ENCODE measurements at places on chromosomes 12 and 14.
A peak's percentile ranks its signal among the peaks of the same experiment; 100 is the strongest.

DNA sequence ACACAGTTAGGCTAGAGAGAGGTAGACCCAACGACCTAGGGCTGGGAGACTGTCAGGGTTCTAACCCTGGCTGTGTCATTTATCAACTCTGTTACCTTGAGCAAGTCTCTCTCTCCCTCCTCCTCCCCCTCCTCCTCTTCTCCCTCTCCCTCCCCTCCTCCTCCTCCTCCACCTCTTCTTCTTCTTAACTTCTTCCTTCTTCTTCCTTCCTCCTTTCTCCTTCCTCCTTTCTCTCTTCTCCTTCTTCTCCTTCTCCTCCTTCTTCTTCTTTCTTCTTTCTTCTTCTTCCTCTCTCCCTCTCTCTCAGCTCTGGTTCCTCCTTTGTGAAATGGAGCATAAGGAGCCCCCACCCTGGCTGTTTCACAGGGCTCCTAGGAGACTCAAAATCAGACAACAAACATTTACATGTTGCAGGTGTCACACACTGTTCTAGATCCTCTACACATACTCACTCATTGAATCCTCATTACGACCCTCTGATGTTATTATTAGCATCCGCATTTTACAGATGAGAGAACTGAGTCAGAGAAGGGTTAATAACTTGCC is 2.2 kb upstream of the KCNH3 start:
- DNase-seq: no peak

- DNase-seq: no peak
Observed at GRCh38 chr14:27205036-27205435, 607.2 kb upstream of the NOVA1 start.

DNA sequence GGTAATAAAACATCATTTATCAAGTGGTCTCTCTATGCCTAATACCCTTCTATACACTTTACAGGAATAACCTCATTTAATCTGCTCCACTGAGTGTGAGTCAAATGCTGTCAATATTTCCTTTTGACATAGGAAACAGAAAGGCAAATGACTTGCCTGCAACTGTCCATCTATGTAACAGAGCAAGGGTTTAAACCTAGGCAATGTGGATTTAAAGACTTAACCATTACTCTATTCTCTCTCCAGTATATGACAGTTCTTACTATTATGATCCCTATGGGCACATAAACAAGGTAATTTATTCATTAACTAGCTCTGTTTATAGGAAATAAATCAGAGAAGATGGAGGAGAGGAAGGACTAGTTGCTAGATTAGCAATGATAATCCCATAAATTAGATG is 70.6 kb downstream of the FSCB start:
- DNase-seq: no peak

GRCh38 chr14:23153851-23154796 is 29.3 kb downstream of the SLC7A8 start:
- DNase-seq: peak; percentile 56

DNA sequence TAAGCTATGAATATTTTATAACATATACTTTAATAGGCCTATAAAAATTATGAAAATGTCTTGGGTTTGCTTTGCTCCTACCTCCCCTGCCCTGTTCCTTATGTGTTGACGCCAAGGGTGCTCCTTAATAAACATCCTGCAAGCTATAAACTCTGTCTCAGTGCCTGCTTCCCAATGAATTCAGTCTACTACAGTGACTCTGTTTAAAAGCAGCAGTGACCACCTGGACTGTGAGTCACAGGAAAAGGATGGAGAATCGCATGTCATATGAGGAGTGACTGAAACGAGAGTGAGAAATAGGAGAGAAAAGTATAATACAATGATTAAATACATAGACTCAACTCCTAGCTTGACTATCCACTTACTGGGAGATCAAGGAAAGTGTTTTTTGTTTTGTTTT is 41.1 kb upstream of the CFAP54 start:
- no peak for DNase-seq

DNA sequence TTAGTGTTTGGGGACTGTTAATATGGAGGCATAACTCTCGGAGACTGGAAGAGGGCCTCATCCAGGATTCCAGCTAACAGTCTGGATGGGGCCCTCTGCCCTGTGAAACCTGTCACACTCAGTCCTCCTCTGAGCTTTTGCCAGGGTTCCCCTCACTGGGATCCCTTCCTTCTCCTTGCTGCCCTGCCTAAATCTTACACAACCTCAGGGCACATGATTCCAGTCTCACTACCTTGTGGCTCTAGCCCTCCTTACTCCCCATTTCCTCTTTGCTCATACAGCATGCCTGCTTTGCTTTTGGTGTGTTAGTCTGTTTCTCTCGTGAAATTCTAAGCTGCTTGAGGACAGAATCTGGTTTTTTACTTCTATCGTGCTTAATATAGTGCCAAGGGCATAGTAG is 942 bp upstream of the GSG1 start:
- no peak for DNase-seq

- DNase-seq: no peak
Observed at GRCh38 chr12:12993367-12993766, 6.7 kb downstream of the HEBP1 start.

DNA sequence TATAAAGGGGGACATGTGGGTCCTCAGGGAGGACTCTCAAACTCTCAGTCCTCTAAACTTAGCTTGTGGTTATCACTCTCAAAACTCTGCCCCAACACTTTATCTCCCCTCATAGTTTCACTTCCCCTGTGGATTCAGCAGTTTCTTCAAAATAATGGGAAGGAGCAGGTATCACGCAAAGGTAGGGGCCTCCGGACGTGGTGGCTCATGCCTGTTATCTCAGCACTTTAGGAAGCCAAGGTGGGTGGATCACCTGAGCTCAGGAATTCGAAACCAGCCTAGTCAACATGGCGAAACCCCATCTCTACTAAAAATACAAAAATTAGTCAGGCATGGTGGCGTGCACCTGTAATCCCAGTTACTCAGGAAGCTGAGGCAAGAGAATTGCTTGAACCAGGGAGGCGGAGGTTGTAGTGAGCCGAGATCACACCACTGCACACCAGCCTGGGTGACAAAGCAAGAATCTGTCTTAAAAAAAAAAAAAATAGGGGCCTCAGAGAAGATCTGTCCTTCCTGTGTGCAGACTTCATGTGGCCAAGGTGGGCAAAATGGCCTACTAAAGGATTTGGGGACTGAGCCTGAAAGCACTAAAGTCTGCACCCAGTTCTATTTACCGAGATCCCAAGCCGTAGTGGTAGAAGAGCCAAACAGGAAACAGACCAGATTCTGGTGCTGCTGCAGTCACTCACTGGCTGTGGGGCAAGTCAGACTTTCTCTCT is 6.4 kb downstream of the ITGB7 start:
- DNase-seq: no peak

DNA sequence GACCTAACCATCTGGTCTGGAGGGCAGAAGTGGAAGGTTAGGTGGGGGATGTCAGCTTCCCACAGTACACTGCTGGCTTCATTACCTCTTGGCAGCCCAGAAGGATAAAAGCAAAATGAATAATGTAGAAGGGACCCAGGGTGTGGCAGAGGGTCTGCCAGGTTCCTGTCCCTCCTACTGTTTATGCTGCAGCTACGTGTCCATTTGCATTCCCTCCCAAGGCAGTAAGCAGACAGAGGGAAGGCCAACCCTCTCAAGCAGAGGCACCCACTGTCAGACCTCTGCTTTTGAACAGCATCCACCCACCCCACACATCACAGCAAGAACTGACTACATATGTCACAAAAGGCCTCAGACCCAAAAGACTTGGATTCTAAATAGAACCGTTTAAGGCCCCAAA is 19.4 kb downstream of the MAX start:
- no peak for DNase-seq

- DNase-seq: peak; percentile 65
Observed at GRCh38 chr14:72948481-72949138, 22.3 kb downstream of the DCAF4 start.

DNA sequence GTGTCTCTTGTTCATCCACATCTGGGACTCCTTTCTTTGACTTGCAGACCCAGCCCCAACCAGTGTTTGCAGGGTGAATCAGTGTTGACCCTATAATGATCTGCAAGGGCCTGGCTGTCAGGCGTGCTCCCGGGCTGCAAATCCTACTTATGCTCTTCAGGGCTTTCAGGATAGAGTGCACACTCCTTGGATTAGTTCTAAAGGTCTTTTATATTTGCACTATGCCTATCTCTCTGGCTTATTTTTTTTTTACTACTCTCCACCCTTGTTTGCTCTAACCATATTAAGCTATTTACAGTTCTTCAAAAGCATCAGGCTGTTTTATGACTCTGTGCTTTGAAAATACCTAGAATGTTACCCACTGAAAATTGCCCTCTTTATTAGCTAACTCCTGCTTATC is 4.3 kb upstream of the PRICKLE1 start:
- DNase-seq: no peak

DNA sequence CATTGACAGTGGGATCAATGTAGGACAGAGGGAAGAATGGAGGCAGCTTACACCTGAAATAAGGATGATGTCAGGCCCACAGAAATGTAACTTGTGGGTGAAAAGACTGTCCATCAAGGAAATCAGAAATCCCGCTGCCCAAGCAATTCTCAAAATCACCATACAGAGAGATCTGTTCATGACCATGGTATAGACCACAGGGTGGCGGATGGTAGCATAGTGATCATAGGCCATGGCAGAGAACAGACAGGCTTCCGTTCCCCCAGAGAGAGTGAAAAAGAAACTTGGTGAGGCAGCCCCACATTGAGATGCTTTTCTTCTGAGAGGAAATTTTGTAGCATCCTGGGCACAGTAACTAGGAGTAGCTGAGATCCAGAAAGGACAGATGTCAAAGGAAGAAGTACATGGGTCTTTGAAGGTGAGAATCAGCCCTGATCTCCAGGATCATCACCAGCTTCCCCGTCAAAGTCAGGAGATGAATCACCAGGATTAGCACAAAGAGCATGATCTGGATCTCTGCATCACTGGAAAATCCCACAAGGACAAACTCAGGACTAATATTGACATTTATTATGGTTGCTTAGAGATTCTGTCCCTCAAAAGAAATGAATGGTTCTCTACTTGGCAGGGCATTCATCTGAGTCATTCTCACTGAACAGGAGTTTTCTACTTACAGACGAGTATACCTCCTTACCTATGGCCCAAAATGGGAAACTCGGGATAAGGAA is 5.5 kb upstream of the ZNF641 start:
- no peak for DNase-seq

GRCh38 chr14:51201890-51202289 is 38.2 kb upstream of the TMX1 start:
- DNase-seq: no peak

- no peak for DNase-seq
Observed at GRCh38 chr14:89349171-89350008, 67.6 kb downstream of the FOXN3 start.

Data from HEK293T (cell line).